ENCODE measurements at places on chromosomes 1 and 21.

DNA sequence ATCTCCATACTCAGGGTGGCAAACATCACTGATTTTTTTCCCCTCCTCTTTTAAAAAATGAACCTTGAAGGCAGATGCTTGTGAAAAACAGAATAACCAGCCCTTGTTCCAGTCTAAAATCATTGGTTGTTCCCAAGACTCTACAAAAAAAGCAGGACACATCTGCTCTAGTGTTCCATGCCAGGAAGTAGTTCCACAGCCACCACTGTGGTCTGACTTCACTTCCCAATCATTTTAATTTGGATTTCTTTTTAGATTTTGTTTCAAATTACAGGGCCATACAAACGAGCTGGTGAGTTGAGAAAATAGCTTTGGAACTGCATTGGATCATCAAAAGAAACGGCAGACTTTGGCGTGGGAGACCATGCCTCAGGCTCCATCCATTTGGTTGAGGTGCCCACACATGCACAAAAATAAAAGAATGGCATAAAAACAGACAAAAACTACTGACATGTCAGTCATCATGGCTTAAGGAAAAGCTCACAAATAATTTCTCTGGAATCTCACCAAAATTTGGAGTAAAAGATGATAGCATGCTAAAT, 210.0 kb downstream of the GABPA start:
- H3K27ac ChIP-seq, result no peak overlapping the region
- H3K36me3 ChIP-seq, result no peaks in the 10 kb centered on the region
- peak; percentile 30 for DNase-seq
- H3K4me3 ChIP-seq, result no peak overlapping the region
- H3K27me3 ChIP-seq, result no peaks in the 10 kb centered on the region

- H3K27me3 ChIP-seq, result peaks cover 17% of the 10 kb centered on the region
- peaks cover 27% of the 10 kb centered on the region for H3K4me1 ChIP-seq
- H3K27ac ChIP-seq, result no peak overlapping the region
- DNase-seq, result peak; percentile 21
- no peak overlapping the region for H3K4me3 ChIP-seq
Observed at GRCh38 chr1:40663324-40664166, 1.9 kb downstream of the RIMS3 start.

- peak overlapping the region; percentile 99 for H3K27ac ChIP-seq
- no peaks in the 10 kb centered on the region for H3K27me3 ChIP-seq
- H3K4me3 ChIP-seq, result peak overlapping the region; percentile 96
Observed at GRCh38 chr1:10210841-10211804, 753 bp downstream of the KIF1B start.

GRCh38 chr1:209926045-209926444, 12.0 kb upstream of the SYT14 start:
- H3K27ac ChIP-seq, result no peak overlapping the region
- DNase-seq, result peak; percentile 1
- no peaks in the 10 kb centered on the region for H3K36me3 ChIP-seq
- H3K4me3 ChIP-seq, result no peak overlapping the region

GRCh38 chr1:42086146-42086545, 67.1 kb upstream of the GUCA2B start:
- no peaks in the 10 kb centered on the region for H3K4me1 ChIP-seq
- peak; percentile 17 for DNase-seq
- no peak overlapping the region for H3K4me3 ChIP-seq
- no peaks in the 10 kb centered on the region for H3K36me3 ChIP-seq
- no peaks in the 10 kb centered on the region for H3K27me3 ChIP-seq
- H3K27ac ChIP-seq, result no peak overlapping the region

DNA sequence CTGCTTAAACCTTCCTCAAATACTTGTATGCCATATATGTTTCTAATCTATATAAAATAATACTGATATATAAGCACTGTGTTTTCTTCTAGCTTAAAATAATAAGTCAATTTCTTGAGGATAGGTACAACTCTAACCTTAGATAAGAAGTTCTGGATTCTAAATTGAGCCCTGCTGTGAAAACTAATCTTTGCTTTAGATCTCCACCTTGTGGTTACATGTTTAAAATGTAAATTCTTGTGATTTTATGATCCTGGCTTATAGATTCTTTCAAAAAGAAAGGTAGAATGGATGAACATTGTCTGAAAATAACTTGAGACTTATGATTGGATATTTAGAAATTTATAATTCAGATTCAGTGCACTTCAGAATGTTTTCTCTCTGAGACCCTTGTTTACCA, 38.9 kb upstream of the HMCN1 start:
- H3K36me3 ChIP-seq, result no peaks in the 10 kb centered on the region
- no peaks in the 10 kb centered on the region for H3K4me1 ChIP-seq
- no peak overlapping the region for H3K27ac ChIP-seq
- DNase-seq, result no peak
- no peaks in the 10 kb centered on the region for H3K27me3 ChIP-seq

- no peak overlapping the region for H3K4me3 ChIP-seq
- H3K36me3 ChIP-seq, result no peaks in the 10 kb centered on the region
- DNase-seq, result no peak
- H3K27me3 ChIP-seq, result no peaks in the 10 kb centered on the region
- peaks cover 7% of the 10 kb centered on the region for H3K4me1 ChIP-seq
Observed at GRCh38 chr1:232904566-232904965, 45.8 kb upstream of the NTPCR start.

Data from muscle of leg (tissue), 16 donors.